ENCODE measurements at places on chromosomes 6 and 20.

GRCh38 chr20:23227976-23228375 lies 122.6 kb upstream of the NXT1 start:
- DNase-seq, result no peak

DNA sequence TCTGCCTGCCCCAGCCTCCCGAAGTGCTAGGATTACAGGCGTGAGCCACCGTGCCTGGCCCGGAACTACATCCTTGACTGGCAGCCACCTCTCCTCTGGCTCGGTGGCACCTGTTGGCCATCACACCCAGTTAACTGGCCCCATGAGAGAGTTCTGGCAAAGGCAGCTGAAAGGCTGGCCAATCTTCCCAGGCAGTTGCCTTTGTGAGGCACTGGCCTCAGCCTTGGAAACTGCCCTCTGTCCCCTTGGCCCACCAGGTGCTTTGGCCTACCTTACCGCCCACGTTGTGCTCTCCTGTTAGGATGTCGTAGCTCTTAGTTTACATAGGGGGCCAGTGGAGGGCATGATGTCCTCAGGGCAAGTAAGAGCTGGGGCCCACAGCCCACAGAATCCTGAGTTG lies 9.6 kb upstream of the MANBAL start:
- DNase-seq, result no peak

- DNase-seq, result peak; percentile 64
These were observed 23.5 kb downstream of the PTCHD4 start for GRCh38 chr6:48087448-48087847.

DNA sequence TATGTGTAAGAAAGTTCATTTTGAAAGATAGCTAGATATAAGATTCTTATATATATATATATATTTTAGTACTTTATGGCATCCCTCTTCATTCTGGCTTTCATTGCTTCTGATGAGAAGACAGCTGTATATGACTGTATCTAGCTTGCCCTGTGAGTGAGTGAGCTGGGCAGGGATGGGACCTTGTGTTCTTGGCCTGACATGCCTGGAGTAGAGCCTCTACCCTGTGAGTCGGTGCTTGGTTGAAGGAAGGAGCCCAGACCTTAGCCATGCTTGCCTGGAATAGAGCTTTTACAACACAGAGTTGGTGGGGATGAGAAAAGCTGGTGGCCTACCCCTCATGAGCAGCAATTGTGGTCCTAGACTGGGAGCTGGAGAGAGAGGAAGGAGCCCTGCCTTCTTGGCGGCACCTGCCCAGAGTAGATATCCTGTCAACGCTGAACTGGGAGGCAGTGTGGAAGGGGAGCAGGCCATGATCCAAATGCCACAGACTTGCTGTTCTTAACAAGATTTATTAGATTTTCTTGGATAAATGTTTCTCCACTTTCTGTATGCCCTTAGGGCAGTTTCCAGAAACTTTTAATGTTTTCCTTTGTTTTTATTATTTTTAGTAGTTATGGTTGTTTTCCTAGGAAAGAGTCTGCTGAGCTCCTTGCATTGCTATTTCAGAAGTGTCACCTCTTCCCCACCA lies 31.6 kb downstream of the FIG4 start:
- DNase-seq, result no peak

DNA sequence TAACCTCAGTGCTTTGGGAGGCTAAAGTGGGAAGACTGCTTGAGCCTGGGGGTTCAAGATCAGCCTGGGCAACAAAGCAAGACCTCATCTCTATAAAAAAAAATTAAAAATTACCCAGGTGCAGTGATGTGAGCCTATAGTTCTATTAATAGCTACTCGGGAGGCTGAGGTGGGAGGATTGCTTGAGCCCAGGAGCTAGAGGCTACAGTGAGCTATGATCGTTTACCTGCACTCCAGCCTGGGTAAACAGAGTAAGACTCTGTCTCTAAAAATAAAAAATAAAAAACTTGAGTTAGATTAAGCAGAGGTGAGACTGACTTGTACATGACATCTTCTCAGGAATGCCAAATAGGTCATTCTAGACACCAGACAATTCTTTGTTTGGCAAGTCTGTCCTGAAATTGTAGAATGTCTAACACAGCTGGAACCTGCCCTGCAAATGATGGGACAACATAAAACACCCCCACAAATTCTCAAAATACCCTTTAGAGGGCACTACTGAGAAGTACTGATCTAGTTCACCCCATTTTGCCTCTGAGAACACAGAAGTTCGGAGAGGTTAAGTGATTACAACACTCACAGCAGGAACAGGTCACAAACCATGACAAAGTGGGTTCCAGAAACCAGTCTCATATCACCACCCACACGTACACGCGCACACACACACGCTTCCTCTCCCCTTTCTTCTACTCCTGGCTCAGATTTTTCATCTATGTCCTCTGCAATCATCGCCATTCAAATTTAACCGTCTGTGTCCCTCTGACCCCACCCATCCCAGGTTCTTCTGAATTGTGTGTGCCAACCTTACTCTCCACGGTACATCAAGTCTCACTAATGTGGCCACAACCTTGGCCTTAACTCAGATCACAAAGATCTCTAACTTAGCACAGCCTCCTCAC lies 38.3 kb downstream of the ARHGAP18 start:
- DNase-seq, result no peak

DNA sequence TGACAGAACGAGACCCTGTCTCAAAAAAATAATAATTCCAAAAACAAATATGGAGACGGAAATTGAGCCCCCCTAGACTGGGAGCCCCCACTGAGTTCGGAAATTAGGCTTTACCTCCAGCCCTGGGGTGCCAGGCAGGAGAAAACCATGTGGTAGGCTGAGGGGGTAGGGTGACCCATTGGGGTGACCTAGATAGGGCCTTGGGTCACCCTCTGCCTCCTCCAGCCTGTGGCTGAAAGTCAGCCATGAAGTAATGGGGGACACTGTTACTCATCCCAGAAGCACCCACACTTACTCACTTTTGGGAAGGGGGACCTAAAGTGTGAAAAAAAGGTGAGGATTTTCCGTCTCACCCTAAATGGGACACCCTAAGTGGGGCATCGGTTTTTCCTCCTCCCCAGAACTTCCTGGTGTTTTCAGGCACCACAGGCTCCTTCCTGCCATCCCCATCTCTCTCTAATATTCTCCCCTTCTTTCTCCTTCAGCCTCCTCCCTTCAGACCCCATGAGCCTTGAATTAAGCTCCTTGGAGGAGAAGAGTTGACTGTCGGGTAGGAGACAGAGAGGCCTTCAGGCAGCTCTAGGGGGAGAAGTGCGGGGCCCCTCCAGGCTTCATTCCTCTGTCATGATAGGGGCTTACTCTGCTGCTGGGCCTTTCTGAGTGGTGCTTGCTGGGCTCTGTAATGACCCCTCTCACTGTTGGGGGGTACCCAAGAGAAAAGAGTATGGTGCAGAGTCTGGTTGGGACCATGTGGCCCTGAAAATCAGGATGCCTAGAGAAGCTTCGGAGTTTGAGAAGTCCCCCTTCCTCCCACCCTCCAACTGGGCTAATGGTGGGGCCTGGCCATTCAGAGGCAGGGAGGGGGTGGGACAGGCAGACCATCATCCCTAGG lies 2.4 kb downstream of the LTB start:
- no peak for DNase-seq

GRCh38 chr6:54111341-54112045 lies at the start of gene MLIP:
Gene MLIP, plus strand, starts transcription at chr6:54111443. Its CDS starts 37 bp downstream, at chr6:54111480.
- DNase-seq, result no peak

DNA sequence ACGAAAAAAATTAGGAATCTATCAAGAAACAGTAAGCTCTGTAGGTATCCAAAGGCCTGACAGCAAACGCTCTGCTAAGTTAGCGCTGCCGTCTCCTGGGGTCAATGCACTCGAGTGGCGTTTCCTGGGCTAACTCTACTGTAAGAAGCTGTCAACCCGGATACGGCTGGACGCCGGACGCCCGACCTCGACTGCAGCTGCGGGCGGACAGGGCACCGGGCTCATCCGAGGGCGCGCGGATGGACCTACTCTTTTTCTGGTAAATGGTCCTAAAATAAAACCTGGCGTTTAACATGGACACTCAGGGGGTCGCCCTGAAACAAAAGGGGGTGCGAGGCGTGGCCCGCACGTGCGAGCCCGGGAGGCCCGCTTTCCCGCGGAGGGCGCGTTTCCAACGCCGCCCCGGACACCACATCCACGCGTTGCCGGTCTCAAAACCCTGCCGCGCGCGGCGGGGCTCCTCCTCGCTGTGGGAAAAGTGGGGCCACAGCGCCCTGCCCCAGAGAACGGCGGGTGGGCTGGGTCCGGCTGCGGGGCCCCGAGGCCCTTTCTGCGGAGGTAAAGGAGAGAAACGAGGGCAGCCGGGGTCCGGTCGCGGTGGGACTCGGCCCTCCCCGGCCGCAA lies 537 bp downstream of the TCP1 start:
- peak; percentile 64 for DNase-seq

DNA sequence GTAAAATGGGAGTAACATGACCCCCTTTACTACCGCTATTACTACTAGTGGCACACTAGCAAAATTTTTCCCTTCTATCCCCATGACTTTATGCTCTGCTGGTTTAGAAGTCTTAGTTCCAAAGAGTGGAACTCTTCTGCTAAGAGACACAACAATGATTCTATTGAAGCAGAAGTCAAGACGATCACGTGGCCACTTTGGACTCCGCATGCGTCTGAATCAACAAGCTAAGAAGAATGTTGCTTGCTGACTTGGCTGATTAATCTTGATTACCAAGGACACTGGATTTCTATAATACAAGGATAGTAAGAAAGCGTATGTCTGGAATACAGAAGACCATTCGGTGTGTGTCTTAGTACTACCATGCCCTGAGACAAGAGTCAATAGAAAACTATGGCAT lies 244.7 kb upstream of the BTBD3 start:
- DNase-seq, result no peak

DNA sequence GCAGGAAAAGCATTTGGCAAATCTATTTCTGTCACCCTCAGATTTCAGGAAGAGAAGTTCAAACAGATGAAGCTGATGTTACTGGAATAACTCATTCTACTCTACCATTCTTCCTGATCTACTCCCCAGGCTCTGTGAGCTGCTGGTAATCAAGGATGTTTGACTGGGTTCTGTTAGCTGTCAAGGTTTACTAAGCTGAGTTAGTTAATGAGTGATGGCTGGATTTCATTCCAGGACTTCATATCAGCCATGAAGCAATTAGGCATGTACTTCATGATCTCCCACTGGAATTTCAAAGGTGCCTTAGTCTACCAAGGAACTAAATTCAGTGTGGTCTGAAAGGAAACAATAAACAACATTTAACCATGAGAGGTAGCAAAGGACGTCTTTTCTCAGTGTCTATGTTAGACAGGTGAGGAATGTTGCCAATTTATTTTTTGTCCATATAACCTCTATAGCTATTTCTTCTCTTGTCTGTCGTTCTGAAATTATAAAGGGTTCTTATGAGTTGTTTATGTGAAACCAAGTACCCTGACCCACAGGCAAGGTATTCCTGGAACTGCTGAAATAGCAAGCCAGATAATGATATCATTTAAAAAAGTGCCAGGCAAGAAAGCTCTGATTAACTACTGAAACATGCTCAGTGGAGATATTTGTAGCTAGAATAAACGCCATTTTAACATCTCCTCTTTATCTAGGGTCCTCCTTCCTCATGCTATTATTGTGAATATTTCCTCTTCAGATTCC lies 112.9 kb downstream of the BACH2 start:
- peak; percentile 8 for DNase-seq

GRCh38 chr6:137497721-137498463 lies 3.7 kb upstream of the OLIG3 start:
- peak; percentile 46 for DNase-seq

DNA sequence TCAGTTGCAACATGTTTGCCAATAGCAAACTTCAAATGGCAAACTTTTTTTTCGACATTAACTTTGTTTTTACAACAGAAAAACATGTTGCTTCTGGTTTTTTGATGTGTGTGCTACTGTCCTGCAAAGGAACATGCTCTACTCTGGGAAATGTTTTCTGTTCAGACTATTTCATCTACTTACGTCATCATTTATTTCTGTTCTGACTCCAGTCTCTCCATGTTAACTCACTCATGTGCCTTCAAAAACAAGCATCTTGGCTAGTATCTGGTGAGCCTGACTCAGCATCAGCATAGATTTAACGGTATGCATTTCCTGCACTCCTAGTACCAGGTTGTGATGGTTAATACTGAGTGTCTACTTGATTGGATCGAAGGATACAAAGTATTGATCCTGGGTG lies 36.1 kb upstream of the MAP7 start:
- DNase-seq, result peak; percentile 7

GRCh38 chr6:142323377-142323776 lies 21.6 kb downstream of the ADGRG6 start:
- DNase-seq, result peak; percentile 97

DNA sequence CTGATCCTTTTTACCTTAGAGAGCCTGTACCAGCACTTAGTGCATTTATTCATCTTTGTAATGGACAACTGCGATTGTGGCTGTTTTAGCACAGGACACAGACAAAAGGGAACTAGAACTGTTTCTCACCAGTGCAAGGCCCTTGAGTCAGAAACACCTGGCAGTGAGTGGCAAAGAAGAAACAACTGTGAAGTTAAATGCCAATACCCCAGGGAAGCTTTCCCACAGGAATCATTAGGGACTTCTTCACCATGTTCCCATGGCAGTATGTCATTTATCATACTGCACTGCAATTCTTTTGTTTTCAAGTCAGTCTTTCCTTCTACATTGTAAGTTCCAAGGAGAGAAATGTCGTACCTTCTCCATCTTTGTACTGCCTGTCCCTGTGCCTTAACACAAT lies 28.6 kb upstream of the CDYL start:
- DNase-seq, result no peak

- no peak for DNase-seq
These were observed 9.9 kb downstream of the PSMG4 start for GRCh38 chr6:3268680-3269079.

- DNase-seq, result no peak
These were observed 117.7 kb upstream of the BACH2 start for GRCh38 chr6:90414352-90414751.

GRCh38 chr20:37990571-37991151 lies 42.6 kb downstream of the TTI1 start:
- DNase-seq, result peak; percentile 98

DNA sequence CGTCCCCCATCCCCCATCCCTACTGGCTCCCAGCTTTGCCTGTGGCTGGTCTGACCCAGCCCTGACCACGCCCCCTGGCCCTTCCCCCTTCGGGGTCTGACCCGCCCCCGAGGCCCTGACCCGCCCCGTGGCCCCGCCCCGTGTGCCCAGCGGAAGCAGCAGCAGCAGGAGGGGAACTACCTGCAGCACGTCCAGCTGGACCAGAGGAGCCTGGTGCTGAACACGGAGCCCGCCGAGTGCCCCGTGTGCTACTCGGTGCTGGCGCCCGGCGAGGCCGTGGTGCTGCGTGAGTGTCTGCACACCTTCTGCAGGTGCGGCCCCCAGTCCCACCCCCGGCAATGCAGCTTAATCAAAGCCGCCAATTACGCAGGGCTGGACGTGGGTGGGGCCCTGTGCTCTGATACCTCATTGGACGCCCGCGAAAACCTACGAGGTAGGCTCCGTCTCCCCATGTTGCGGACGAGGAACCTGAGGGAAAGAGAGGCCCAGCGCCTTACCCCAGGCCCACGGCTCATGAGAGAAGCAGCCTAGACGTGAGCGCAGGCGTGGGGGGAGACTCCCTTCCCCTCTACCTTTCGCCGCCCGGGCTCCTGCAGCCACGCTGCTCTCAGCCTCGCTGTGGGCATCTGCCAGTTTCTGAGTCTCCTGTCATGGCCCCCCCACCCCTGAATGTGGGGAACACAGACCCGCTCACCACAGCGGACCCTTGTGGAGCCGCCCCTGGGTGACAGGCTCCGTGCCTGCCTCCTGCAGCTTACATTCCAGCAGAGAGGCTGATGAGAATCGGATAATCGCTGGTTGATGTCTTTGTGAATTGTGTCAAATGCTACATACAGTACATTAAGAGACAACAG lies 12.8 kb downstream of the RBCK1 start:
- DNase-seq, result peak; percentile 97

All from DMS53 (cell line).